ENCODE measurements at places on chromosomes 11 and 22.

DNA sequence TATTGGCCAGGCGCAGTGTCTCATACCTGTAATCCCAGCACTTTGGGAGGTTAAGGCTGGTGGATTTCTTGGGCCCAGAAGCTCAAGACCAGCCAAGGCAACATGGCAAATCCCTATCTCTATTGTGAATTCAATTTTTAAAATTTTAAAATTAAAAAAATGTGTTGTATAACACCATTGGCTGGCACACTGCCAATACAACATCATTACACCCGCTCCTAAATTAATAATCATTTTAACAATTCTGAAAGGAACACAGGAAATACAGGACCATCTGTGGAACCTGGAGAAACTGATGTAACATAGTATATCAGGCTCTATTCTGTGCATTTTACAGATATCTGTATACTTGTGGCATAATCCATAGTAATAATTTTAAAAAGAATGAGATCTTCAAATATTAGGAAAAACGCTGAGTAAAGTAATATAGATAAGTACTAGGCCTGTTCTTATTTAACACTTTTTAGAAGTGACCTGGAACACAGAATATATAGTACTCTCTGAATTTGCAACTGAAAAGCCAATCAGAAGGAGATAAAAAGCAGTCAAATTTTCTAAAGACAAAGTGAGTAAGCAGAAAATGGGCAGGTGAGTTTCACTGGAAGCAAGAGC lies 124.3 kb downstream of the APOL5 start:
- no peak for DNase-seq

DNA sequence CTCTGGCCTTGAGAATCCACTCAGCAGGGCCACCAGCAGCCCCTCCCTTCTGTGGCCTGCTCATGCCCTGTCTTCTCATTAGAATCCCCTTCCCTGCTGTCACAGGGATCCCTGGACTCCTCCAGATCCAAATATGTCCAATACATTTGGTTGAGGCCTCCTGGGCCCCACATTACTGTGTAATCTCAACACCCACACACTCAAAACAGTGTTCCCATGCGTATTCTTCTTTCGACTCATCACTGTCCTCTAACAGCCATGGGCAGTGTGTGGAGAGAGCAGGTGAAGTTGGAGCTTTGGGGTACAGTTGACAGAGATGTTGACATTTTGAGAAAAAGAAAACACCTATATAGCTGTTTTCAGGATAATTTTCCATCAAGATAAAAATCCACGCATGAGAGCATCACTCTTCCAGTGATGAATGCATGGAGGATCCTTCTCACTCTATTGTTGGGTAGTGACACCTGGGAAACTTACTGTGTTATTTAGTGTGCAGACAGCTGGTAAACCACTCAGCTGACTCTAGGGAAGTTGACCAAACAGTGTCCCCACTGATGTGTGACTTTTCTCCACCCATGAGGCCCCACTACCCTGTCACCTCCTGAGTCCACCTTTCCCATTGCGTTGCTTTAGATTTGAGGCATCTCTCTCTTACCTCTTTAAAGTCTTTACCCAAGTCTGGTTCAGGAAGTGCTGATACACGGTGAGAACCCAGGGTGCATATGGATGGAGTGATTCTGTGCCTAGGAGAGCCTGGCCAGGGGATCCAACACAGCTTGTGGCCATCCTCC lies 28.7 kb upstream of the VPREB1 start:
- DNase-seq, result no peak

DNA sequence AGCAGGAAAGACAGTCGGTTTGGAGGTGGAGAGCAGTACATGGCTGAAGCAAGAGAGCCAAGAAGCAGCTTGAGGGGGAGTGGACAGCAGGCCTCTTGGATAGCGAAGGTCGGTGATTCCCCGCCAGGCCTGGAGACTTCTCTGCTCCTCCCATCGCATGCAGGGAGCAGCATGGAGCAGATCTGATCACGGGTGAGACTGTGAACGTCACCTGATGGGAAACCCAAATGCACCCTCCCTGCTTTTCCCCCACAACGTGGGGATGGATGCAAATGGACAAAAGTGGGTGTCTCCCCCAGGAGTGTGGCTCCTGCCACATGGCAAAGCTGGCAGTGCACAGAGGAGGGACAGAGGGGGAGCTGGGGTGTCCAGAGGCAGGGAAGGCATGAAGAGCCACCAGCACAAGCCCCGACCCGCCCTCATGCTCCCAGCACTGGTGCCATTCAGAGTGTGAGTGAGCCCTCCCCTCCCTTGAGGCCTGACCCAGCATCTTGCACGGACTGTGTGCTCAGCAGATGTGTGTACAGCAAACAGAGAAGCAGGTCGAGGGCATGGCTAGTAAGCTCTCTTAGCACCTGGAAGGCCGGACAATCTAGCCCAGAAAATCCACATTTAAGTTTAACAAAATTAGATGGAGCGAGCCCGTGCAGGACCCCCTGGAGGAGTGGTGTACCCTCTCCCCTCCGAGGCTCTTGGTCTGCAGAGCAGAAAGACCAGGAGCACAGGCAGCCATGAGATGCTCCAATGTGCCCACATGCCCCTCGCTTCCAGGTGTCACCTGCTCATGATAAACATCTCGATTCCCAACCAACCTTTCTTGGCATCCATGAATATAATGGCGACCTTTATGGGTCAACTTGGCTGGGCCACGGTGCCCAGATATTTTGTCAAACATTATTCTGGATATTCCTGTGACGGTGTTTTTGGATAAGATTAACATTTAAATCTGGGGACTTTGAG lies 661.7 kb downstream of the TBC1D22A start:
- no peak for DNase-seq

GRCh38 chr11:12449961-12450715 lies 72.8 kb downstream of the PARVA start:
- no peak for DNase-seq

- no peak for DNase-seq
Measured at GRCh38 chr22:44456661-44457412, 41.2 kb downstream of the RTL6 start.

- no peak for DNase-seq
Measured at GRCh38 chr11:78213526-78214330, 25.0 kb downstream of the USP35 start.

DNA sequence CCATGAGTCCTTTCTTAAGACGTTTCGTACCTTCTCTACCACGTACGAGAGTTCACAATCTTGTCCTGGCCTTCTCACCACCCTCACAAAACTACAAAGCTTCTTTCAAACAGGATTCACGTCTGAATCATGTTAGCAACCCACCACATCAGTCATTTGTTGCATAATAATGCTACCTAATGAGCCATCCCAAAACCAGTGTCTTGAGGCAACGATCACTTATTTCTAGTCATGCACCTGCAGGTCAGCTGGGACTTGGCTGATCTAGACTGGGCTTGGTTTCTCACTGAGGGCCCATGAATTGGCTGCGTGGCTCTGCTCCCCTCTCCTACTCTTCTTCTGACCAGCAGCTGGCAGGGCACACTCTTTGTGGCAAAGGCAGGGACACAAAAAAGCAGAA lies 28.3 kb downstream of the LARGE1 start:
- no peak for DNase-seq

- no peak for DNase-seq
Measured at GRCh38 chr11:10139656-10140055, 154.4 kb downstream of the SBF2 start.

DNA sequence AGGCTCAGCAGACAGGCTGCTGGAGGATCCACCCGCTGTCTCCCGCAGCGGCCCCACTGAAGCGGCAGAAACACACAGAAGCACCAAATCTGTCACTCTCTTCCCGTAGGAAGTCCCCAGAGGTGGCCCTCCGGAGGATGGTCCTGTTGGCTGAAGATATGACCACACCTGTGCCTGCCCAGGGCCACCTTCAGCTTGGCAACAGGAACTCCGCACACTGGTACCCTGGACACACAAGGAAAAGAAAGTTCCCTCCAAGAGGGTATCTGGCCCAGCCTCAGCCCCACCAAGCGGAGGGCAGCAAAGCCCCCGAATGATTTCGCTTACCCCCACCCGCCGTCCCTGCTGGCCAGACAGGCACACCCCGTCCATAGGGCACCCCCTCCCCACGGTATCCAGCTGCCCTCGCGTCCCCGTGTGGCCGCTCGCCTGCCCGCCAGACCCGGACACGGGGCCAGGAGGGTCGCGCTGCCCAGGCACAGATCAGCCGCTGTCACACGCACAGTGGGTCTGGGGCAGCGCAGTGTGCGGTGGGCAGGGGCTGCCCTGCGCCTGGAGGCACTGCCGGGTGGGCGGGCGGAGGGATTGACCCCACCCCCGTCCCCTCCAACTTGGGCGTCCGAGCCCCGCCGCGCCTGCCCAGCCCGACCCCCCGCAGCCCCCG lies 7.0 kb downstream of the RASSF7 start:
- no peak for DNase-seq

- DNase-seq, result no peak
Measured at GRCh38 chr22:36860438-36860820, 377 bp upstream of the NCF4 start.

DNA sequence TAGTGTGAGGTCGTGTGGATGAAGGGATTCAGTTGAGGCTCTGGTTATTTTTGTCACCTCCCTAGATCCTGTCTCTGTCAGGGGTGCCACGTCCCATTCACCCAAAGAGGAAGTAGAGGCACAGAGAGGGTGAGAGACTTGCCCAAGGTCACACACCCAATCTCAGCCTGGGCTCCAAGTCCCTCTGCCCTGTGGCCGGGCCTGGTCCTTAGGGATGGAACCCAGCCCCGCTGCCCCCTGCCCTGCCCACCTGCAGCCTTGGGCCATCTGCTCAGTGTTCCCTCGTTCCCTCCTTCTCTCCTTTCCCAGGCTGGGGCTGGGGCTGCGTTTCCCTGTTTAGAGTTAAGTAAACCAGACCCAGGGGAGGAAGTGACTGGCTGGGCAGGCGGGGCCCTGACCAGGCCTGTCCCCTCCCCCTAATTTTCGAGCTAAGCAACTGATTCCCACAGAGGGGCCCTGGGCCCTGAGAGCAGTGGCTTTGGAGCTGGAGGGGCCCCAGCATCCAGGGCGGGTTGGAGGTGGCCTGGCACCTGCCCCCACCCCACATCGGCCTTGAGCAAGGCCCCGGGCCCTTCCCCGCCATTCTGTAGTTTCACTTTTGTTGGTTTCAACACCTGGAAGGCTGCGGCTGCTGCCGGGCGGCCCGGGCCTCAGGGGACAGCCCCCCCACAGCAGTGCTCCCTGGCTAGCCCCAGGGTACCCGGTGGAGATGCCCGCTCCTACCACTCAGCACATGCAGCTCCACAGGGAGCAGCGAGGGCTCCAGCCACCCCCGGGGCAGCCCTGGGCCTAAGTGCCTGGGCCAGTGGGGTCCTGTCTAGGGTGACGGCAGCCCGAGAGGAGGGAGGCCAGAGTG lies 1.5 kb downstream of the TCIRG1 start:
- DNase-seq, result peak; percentile 75

DNA sequence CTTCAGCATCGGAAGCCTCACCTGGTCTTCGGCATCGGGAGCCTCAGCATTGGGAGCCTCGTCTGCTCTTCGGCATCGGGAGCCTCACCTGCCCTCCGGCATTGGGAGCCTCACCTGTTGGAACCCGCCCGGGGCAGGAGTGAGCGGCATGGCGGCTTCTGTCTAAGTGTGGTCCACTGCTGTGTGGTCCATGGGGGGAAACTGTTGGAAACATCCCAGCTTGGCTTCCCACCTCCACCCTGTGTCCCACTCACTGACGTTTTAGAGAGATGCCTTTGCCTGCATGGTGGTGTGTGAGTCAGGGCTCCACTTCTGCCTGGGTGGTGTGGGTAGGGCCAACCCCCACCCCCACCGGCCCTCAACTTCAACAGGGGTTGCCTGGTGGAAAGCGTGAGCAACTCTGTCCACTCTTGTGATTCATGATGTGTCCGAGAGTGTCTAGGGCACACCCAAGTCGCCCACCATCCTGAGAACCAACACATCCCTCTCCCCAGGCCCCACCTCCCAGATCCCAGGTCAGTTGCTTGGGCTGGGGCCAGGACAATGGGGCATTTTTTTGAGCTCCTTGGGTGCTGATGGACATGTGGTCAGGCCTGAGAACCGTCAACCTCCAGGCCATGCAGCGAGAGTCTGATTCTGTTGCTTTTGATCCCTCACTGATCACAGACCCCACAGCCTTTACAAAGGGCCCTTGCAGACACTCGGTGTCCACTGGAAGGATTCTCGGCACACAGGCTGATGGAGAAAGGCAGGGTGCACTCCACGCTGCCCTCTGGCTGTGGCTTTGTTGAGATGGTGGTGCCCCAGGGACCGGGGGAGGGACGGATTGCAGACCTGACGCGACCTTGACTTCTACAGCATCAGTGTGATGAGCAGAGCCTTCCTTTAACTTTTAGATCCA lies 406.7 kb downstream of the TBC1D22A start:
- peak; percentile 25 for DNase-seq

GRCh38 chr11:61138935-61139334 lies 22.3 kb downstream of the VPS37C start:
- DNase-seq, result no peak

- no peak for DNase-seq
Measured at GRCh38 chr11:69500285-69501120, 19.0 kb downstream of the LINC01488 start.

GRCh38 chr11:36744375-36745168 lies 146.5 kb upstream of the RAG2 start:
- DNase-seq, result peak; percentile 77

DNA sequence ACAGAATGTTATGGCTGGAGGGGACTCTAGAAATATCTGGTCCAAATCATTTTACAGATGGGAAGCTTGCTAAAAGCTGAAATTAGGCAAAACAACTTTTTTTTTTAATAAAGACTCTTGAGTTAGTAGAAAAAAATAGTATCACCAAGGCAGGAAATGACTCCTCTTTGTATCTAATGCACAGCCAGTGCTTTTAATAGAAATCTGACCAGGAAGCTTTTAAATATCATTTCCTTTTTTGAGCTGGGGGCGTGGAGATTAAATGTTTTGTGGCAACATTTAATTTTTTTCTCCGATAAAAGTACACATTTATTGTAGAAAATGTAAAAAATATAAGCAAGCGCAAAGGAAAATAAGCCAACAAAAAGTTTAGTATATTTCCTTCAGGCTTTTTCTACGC lies 22.5 kb downstream of the TRAF6 start:
- DNase-seq, result no peak

GRCh38 chr11:30566482-30566881 lies 19.7 kb downstream of the MPPED2 start:
- no peak for DNase-seq

DNA sequence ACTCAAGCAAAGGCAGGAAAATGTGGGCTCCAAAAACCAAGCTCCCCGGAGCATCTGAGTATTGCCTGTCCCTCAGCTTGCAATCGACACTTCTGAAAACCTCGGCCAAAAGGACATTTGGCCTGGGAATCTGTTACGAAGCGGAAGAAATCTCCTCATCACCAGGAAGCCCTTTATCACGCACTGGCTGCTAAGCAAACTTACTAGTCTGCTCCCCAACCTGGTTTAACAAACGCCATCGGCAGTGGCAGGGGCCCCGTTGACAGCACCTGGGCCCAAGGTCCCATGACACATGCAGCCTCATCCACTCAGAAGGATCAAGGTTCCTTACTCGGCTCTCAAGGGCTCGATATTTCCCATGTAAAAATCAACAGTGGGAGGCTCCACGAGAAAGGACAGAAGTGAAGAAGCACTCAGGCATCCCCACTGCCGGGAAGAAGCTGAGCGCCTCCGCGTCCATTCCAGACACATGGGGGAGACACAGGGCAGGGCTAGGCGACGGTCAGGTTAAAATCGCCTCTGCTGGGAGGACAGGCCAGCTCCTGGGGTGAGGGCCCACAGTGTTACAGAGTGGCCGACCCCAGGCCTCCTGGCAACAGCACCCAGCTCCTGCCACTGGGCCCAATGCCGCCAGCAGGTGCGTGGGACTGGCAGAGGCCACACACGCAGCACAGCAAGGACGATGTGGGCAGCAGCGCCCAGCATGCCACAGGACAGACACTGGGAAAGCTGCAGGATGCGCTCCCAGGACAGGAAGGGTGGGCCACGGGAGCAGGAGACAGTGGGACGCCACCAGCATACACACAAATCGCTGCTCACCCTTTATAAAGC lies 27.1 kb downstream of the BRD1 start:
- DNase-seq, result no peak

- DNase-seq, result no peak
Measured at GRCh38 chr11:93213622-93214021, 15.8 kb upstream of the SLC36A4 start.
